ENCODE measurements at places on chromosomes 2 and 18.

- peak; percentile 68 for DNase-seq
Measured at GRCh38 chr18:79393635-79394533, 1.8 kb upstream of the NFATC1 start.

GRCh38 chr2:171958475-171958874 lies 36.2 kb downstream of the HAT1 start:
- peak; percentile 65 for DNase-seq

- peak; percentile 100 for DNase-seq
Measured at GRCh38 chr2:133817680-133818566, 249.7 kb upstream of the NCKAP5 start.

- DNase-seq = no peak
Measured at GRCh38 chr2:197377670-197378069, 57.2 kb downstream of the SF3B1 start.

- peak; percentile 76 for DNase-seq
Measured at GRCh38 chr2:134231965-134232340, 21.9 kb upstream of the MGAT5 start.

DNA sequence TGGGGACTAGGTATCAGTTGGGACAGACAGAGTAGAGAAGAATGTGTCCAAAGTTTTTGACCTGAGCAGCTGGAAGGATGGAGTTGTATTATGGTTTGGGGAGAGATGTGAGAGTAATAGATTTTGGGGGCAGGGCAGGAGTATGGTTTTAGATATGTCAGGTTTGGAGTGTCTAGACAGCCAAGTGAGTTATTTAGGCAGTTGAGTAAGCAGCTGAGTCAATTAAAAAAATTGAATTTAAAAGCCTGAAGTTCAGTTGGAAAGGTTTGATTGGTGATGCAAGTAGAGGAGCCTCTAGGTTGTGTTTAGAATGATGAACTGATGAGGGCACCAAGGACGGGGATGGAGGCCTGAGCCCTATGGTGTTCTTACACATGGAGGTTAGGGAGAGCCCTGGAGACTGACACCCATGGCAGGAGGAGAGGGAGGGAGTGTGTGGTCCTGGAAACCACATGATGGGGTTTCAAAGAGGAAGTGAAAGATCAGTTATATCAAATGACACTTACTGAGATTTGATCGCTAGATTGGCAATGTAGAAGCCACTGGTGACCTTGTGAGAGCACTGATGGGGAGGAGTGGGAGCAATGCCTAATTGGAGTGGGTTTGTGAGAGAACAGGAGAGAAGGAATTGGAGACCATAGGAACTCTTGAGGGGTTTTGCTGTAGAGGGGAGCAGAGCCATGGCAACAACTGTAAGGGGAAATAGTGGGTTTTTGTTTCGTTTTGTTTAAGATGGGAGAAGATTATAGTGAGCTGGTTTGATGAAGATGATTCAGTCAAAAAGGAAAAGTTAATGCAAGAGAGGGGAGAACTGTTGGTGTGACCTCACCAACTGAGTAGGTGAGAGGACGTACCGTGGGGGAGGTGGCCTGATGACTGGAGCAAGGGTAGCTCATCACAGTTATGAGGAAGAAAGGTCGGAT lies 10.3 kb downstream of the ITGA6 start:
- DNase-seq = no peak

DNA sequence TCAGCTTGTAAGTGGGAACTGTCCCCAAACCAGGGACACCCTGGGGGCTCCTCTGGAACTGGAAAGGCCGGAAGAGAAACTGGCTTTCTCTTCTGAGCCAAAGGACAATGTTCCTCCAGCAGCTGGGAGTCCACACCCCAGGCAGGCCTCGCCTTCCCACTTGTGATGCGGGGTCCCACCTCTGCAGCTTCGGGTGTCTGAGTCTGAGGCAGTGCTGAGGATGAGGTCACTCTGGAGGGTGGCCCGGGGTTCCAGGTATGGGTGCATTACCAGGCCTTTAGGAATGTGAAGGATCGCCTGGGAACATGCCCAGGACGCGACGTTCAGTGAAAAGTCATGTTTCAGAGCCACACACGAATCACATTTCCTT lies 18.2 kb upstream of the BOK start:
- peak; percentile 49 for DNase-seq

- DNase-seq = no peak
Measured at GRCh38 chr18:74283646-74284045, 8.1 kb downstream of the CYB5A start.

DNA sequence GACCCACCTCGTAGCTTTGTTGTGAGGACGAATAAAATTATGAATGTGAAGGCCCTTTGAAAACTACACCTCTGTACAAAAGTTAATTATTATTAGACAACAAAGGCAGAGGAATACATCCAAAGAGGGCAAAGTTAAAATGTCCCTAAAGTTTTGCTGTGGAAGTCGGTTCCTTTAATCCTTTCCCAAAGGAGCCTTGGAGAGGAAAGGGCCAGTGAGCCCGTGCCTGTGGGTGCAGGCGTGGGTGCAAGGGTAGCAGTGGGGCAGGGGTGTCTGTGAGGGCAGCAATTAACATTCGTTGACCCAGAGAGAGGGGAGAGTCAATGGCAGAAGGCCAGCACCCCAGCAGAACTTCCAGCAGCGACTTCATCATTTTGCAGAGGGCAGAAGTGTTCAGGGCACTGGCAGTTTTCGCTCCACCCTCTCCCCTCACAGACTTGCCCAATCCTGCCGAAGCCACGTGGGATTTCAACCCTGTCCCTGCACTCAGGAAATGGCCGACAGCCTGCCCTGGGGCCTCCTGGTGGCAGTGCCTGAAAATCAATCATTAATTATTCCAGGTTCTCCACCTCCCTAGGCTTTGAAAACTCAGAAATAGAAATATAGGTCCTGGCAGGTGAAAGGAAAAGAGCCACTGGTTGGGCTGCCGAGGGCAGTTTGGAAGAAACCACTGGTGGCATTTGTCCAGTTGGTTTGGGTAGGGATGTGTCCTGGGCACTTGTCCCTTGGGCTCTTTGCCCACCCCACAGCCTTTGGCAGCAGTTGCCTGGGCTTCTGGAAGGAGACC lies 4.2 kb upstream of the PAX8 start:
- peak; percentile 25 for DNase-seq

- DNase-seq = peak; percentile 80
Measured at GRCh38 chr2:159982842-159983785, 79.3 kb downstream of the PLA2R1 start.

GRCh38 chr2:207935991-207936370 lies 89.3 kb downstream of the PLEKHM3 start:
- no peak for DNase-seq

DNA sequence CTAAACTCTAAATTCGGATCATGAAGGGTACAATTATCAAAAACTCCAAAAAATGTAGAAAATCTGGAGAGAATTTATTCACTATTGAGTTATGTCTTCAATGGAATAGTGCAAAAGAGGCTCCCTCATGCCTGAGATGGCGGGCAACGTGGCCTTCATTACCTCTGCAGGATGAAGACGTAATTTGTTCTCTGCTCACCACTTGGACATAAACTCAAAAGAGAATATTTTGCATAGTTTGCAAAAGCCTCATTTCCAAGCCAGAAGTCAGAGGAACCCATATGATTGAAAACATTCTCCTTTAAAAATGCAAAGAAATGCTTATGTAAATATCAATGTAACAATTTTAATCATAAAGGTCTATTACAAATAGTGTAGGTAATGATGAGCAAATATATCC lies 58.7 kb downstream of the SLC25A12 start:
- no peak for DNase-seq

GRCh38 chr18:44051026-44051425 lies 629.7 kb upstream of the SETBP1 start:
- no peak for DNase-seq

- no peak for DNase-seq
Measured at GRCh38 chr2:118312969-118313756, 224.9 kb downstream of the INSIG2 start.

- no peak for DNase-seq
Measured at GRCh38 chr2:42337356-42337820, 23.6 kb downstream of the COX7A2L start.

- DNase-seq = no peak
Measured at GRCh38 chr2:72141881-72142451, 5.7 kb downstream of the CYP26B1 start.

- peak; percentile 22 for DNase-seq
Measured at GRCh38 chr2:239991689-239992314, 33.3 kb downstream of the NDUFA10 start.

DNA sequence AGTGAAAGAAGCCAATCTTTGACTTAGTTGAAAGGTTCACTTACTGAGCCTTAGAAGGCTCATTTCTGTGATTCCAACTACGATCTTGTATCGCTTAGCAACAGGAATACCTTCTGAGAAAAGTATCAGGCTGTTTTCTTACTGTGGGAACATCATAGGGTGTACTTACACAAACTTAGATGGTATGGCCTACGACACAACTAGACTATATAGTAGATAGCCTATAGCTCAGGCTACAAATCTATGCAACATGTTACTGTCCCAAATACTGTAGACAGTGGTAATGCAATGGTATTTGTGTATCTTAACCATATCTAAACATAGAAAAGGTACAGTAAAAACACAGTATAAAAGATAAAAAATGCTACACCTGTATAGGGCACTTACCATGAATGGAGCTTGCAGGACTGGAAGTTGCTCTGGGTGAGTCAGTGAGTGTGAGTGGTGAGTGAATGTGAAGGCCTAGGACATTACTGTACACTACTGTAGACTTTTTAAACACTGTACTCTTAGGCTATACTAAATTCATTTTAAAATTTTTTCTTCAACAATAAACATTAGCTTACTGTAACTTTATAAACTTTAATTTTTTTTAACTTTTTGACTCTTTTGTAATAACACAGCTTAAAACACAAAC lies 148.8 kb upstream of the STON1 start:
- DNase-seq = no peak

- no peak for DNase-seq
Measured at GRCh38 chr2:42693688-42694479, 70.1 kb downstream of the OXER1 start.

DNA sequence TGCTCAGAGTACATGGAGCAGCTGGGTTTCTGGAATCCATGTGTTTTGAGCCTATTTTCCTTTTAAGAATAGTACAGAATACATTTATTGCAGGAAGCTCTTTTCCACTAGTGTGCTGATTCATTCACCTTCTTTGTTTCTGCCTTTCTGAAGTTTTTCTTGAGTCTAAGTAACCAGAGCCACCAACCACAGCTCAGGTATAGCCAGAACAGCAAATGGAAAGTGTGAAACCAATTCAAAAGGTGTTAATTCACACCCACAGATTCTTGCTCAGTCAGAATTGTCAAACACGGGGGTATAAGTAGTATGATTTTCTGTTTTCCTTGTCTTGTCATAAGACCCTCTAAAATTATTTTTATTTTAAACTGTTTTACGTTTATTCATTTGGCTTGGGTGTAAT lies 75.9 kb upstream of the DYNAP start:
- no peak for DNase-seq

GRCh38 chr18:6428851-6429395 lies 14.2 kb upstream of the L3MBTL4 start:
- DNase-seq = no peak

DNA sequence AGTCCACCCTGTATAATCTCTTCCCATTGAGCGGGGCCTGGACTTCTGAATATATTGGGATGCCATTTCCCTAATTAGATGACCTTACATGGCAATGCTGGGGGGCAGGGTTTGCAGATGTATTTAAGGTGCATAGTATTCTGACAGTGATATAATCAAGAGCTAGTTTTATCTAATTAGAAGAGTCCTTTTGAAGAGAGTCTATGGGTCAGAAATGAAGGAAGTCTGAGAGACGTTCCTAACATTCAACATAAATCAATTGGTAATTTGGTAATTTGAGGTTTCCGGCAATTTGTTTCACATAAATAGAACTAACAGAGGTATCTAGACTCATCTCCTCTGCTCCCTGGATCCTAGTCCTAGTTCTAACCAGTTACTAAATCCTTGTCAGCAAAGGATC lies 25.7 kb upstream of the UXS1 start:
- no peak for DNase-seq

- DNase-seq = no peak
Measured at GRCh38 chr2:132645176-132645575, 24.8 kb downstream of the LYPD1 start.

DNA sequence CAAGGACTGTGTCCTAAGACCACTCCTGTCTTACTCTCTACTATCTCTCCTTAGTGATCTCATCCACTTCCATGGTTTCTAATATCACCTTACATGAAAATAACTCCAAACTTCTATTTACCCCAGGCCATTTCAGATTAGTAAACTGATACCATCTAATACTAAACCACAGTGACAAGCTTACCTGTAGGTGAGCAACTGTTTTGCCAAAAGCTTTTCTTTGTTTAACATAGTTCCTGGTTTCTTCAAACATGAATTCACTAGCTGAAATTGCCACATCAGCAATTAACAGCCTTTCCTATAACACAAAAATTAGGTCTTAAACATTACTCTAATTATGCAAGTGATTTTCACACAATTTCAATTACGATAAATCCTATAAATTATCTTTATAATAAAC lies 22.1 kb downstream of the ACADL start:
- DNase-seq = no peak

DNA sequence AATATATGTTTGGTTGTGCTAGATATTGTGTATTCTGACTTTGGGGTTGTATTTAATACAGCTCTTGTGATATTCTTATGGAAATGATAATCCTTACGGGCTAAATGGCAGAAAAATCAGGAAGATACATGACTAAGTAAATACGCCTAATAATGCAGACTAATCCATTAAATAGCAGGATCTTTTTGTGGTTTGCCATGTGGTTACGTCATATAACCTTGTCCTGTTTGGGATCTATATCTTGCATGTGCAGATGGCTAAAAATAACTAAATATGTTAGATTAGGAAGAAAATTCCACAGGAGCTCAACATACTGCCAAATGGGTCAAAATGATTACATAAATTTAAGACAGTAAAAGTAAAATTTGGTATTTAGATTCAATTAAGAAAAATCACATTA lies 83.0 kb downstream of the NEB start:
- no peak for DNase-seq

GRCh38 chr2:8893474-8893873 lies 56.1 kb upstream of the KIDINS220 start:
- no peak for DNase-seq

GRCh38 chr2:10783421-10783820 lies 29.2 kb downstream of the PDIA6 start:
- peak; percentile 26 for DNase-seq

GRCh38 chr2:28637066-28638047 lies 114.3 kb upstream of the PPP1CB start:
- no peak for DNase-seq

- DNase-seq = no peak
Measured at GRCh38 chr18:26279428-26279827, 53.2 kb downstream of the TAF4B start.

DNA sequence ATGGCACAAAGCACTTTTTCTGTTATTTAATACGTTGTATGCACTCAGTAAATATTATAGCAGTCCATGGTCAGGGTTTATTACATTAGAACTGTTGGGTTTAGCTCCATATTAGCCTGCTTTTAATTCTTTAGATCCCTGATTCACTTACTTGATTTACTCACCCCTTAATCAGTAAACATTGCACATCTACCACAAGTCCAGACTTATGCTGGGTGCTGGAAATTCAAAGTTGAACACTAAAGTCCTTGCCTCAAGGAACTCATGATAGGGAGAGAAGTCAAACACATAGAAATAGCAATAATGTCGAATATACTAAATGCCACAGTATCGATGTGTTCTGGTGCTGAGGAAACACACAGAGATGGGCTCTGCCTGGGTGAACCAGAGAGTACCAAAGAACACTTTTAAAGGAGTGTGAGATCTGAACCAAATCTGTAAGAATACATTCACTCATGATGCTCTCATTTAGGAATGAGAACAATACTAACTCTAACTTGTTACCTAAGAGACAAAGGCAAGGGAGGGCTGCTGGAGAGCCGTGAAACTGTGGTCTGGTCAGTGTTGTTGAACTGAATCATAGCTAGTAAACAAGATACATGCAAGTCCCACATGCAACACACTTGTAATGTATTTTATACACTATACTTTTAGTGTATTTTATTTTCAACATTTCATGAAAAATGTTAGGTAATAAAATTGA lies 4.9 kb downstream of the STAT4 start:
- no peak for DNase-seq

All from astrocyte (in vitro differentiated cells and primary cell).